AG04450 (cell line): ENCODE measurements at places on chromosomes 6 and 20. TPM values are rescaled to one million over a fixed set of nuclear protein-coding genes. Genes with fewer than 3 reads are reported as not detected.

DNA sequence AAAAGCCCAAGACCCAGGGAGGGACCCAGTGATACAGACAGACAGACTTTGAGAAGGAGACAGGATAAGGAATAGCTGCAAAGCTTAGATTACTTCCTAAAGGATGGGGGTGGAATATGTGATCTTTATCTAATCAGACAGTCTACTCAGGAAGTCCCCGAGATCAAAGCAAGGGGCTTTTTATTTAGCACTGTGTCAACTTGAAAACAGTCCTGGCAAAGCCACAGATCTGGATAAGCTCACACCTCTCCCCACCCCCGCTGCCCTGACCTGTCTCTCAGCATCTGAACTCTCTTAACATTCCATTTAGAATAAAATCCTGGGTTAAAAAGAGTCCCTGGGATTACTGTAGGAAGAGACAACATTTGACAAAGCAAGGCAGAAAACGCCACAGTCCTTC is 101.5 kb downstream of the ISM1 start:
- no peak for DNase-seq

GRCh38 chr6:135296715-135297114 is 115.6 kb downstream of the MYB start:
- DNase-seq, result no peak

GRCh38 chr20:37348792-37349516 is 3.0 kb downstream of the SRC start:
- no peak for DNase-seq

GRCh38 chr6:14228571-14228970 is 111.0 kb downstream of the CD83 start:
- no peak for DNase-seq

- DNase-seq, result no peak
Measured at GRCh38 chr6:130787726-130788500, 39.3 kb upstream of the SMLR1 start.

- no peak for DNase-seq
Measured at GRCh38 chr6:155267411-155267810, 3.6 kb downstream of the CLDN20 start.

GRCh38 chr6:117264692-117265409 is 507 bp upstream of the VGLL2 start:
- DNase-seq, result no peak

The NRSN1 gene
- not detected in 2 replicates for polyA plus RNA-seq

The TBX18 gene
- polyA plus RNA-seq, result 0.42 and 0.69 TPM in 2 replicates

The DUSP15 gene
- polyA plus RNA-seq, result not detected in 2 replicates

The CGA gene
- polyA plus RNA-seq, result 0.19 and 0.26 TPM in 2 replicates
